Aorta (tissue), 5 donors: ENCODE measurements at places on chromosomes 1 and 21. TPM values are rescaled to one million over a fixed set of nuclear protein-coding genes. Genes with fewer than 3 reads are reported as not detected.

DNA sequence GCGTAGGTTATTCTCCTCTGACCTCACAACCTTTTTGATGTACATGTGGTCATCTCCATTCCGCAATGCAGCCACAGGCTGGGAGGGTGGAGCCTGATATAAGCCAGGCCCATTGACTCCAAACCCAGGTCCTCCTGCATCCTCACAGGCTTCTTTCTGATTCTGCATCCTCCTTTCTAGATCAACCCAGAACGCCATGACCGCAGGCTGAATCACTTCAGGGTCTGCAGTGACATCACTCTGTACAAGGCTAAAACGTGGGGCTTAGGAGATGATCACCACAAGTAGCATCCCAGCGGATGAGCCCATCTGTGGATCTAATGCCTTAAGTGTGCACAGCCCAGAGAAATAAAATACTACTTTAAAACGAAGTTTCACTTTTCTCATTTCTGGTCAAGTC, 16.1 kb downstream of the EBNA1BP2 start:
- DNase-seq, result no peak
- H3K4me1 ChIP-seq, result no peaks in the 10 kb centered on the region
- H3K27me3 ChIP-seq, result no peaks in the 10 kb centered on the region
- no peak overlapping the region for H3K27ac ChIP-seq

The NFIA gene
- total RNA-seq, result 139 TPM

DNA sequence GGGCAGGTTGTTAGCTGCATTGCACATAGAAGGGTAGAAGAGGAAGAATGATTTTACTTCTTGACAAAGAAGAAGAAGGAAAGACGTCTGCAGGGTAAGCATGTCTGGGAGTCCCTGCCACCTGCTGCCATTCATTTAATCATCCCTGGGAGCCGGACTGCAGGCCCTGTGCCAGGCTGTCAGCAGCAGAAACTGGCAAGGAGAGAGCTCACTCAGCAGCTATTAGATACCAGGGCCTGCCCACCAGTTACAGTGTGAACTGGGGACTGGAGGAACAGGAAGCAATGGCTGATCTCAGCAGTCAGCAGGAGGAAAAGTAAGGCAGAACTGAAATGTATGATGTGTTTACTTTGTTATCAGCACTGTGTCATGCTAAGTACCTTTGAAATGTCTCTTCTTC, 75.7 kb upstream of the C1orf87 start:
- peak; percentile 72 for DNase-seq
- H3K27me3 ChIP-seq, result no peaks in the 10 kb centered on the region
- H3K27ac ChIP-seq, result peak overlapping the region; percentile 19
- no peak overlapping the region for H3K4me3 ChIP-seq

The LRRC53 gene
- total RNA-seq, result not detected

DNA sequence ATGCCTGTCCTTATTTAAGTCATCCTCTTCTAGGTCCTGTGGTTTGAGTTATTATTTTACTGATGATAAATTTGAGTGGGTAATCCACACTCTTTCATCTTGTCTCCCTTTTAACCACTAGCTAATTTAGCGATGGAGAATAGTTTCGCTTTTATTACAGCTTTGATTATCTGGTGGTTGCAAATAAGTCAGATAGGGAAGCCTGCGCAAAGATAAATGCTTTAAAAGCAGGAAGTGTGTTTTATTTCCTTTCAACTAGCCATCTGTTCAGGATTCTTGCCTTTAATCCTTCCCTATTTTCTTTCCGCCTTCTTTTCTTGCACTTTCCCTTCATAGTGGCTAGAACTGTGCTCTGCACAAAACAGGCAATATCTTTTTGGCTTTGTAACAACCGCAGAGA, 129.0 kb downstream of the TGFB2 start:
- no peaks in the 10 kb centered on the region for H3K36me3 ChIP-seq
- H3K4me3 ChIP-seq, result no peak overlapping the region
- peaks cover 2% of the 10 kb centered on the region for H3K4me1 ChIP-seq

The ALPL gene
- total RNA-seq, result 6.7 TPM

The DMBX1 gene
- total RNA-seq, result not detected

The SH2D1B gene
- total RNA-seq, result 0.45 TPM

The OSBPL9 gene
- 98.5 TPM for total RNA-seq

The CELA2B gene
- total RNA-seq, result 0.45 TPM

The MYOM3 gene
- total RNA-seq, result 0.78 TPM

DNA sequence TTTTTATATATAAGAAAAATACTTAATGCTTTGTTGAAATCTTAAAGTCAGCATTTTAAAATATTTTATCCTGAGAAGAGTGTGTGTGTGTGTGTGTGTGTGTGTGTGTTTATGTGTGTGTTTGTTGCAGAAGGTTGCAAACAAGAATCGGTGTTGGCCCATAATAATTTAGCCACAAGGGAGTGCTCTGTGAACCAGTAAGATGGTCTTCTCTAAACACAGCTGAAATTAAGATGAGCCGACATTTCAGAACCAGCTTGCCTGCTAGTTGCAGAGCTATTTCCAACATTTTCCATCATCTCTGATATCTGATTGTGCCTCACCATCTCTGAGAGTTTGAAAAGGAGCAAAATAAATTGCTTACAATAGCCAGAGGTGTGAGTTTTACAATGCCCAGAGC, 158.8 kb upstream of the SGIP1 start:
- H3K27me3 ChIP-seq, result no peaks in the 10 kb centered on the region
- H3K27ac ChIP-seq, result no peak overlapping the region
- H3K4me1 ChIP-seq, result no peaks in the 10 kb centered on the region
- no peak for DNase-seq
- H3K4me3 ChIP-seq, result no peak overlapping the region
